ENCODE measurements at places on chromosomes 5 and 9.
A peak's percentile ranks its signal among the peaks of the same experiment; 100 is the strongest.

GRCh38 chr9:126709241-126709640 lies 95.5 kb downstream of the LMX1B start:
- DNase-seq, result no peak

DNA sequence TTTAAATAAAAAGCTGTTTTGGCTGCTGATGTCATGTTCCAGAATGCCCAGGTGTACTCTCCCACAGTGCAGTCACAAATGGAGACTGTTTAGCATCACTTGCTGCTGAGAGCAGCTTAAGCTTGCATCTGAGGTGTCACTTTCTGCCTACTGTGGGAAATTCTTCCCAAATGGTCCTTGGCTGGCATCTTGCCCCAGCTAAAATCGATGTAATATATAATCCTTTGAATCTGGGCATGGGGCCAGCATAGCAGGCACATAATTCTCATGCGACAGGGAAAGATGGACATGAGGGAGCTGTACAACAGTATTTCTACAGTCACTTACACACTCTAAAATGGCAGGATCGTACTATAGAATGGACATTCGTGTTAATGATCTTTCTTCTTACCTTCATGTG lies 144.3 kb downstream of the MACIR start:
- no peak for DNase-seq

GRCh38 chr9:137304383-137305059 lies 2.5 kb upstream of the NRARP start:
- DNase-seq, result peak; percentile 63

GRCh38 chr5:98416541-98416940 lies 356.9 kb upstream of the RGMB start:
- DNase-seq, result no peak
